ENCODE measurements at places on chromosomes 11 and 22.

DNA sequence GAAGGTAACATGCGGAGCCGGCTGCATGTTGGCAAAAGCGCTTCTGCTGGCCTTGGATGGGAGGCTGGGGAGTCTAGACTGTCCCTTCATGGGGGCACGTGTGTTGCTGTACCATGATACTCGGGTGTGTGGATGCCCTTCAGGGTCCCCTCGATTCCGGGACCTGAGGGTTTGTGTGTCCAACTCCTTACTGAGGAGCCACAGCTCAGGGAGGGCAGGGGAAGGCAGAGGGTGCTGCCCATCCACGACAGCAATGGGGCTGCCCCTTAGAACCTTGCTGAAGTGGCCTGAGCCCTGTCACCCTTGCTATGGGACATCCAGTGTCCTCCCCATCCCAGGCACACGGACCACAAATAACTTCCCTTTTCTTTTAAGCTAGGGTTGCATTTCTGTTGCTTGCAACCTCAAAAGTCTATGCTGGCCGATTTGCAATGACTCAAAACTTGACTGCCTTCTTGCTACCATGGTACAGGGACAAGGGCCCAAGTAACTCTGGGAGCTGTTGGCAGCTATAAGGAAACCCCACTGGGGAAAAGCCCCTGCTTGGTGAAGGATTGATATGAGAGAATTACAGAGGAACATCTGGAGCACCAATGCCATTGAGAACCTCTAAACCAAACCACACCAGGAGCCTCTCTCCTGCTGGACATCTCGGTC, 43.8 kb downstream of the RTL6 start:
- no peak for DNase-seq

DNA sequence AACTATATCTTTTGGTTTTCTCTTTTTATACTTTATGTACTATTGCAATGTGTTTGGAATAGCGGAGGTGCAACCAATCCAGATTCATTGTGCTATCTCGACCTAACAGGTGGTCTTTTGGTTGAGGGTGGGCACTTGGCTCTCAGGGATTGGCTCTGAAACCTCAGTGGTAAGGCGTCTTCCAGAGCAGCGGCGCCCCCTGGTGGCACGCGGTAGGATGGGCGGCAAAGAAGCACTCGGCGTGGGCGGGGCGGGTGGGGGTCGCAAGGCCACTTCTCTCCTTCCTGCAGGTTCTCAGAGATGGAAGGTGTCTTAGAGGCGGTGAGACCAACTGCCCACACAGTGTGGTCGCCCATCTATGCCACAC, 19.2 kb upstream of the PLET1 start:
- peak; percentile 55 for DNase-seq

- DNase-seq: no peak
Measured at GRCh38 chr22:32558681-32559355, 84.2 kb downstream of the FBXO7 start.

DNA sequence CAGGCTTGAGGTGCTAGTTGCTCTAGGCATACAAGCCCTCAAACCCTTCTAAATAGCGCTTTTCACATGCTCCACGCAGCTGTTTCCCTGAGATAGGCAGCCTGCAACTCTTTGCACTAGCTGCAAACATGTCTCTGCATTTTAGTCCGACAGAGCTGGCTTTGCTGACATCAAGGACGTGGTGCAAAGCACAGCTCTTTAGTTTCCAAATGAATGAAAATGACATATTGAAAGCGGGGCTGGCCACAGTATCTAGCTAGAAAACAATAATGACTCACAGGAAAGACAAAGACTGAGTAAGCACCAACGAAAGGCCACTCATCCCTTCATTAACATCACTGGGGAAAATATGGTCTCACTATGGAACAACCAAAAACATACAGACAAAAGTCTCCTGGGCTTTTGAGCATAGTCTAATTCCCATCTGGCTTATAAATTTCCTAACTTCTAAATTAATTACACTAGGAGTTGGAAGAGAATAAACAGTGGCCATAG, 15.3 kb upstream of the ZC3H12C start:
- no peak for DNase-seq

GRCh38 chr11:123174196-123175183, 20.6 kb downstream of the CLMP start:
- DNase-seq: no peak
